ENCODE measurements at places on chromosomes 13 and 19.

DNA sequence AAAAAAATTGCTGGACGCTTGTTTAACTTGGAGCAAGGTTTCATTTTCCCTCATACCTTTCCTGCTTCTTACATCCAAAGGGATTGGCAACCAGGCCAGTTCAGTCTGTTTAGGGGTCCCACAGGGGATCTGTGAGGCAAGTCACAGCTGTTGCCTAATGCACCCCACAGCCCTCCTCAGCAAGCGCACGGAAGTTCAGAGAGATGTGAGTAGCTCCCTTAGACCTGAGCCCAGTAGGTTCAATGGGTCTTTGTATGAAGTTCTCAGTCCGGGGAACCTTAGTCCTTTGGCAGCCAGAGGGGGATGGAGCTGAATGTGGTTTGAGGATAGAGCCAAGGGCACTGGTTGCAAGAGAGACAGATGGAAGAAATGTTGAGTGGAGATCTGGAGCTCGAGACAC lies 13.0 kb downstream of the SAMD4B start:
- no peak for DNase-seq

- no peak for DNase-seq
Measured at GRCh38 chr19:34985249-34986022, 14.7 kb upstream of the GRAMD1A start.

- no peak for DNase-seq
Measured at GRCh38 chr19:39951686-39952085, 17.3 kb upstream of the FCGBP start.

DNA sequence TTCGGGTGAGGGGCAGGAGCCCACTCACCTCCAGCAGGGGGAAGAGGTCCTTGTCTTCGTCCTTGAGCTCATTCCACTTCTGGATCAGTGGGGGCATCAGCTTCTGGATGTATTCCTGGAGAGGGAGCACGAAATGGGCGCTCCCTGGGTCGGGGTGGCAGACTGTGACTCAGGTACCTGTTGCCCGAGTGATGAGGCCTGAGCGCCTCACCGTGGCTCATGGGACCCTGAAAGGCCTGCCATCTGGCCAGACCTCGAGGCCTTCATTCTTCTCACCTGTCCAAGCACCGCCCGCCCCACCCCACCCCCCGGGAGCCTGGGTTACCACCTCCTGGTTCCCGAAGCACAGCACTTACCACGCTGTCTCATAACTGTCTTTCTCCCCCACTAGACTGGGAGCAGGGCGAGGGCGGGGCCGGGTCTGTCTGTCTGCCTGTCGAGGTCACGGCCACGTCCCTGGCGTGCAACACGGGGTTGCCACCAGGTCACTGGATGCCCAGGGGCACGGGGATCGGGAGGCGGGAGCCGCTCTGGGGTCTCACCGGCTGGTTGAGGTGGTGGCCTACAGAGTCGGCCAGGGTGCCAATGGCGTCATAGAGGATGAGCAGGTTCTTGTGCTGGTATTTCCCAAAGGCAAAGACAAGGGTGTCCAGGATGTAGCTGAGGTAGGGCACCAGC lies 9.4 kb upstream of the FBXW9 start:
- DNase-seq = no peak

DNA sequence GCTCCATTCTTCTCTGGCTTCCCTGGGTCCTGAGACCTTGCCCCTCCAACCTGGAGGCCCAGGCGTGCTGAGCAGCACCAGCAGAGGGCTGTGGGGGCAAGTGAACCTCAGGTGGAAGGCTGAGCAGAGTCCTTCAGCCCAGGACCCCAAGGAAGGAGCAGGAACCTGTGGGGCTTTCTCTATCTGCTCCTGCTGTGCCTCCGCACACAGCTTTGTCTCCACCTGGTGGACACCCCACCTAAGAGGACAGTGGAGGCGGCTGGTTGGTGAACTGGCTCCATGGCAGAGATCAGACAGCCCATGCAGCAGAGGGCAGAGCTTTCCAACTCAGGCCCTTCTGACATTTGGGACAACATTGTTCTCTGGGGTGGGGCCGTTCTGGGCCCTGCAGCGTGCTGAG lies 19.7 kb downstream of the ZFR2 start:
- DNase-seq = peak; percentile 32

- no peak for DNase-seq
Measured at GRCh38 chr13:41746259-41746658, 214.7 kb downstream of the VWA8 start.

GRCh38 chr13:48487968-48488367 lies 44.9 kb downstream of the RCBTB2 start:
- no peak for DNase-seq

- DNase-seq = no peak
Measured at GRCh38 chr13:19993024-19993423, 34.5 kb downstream of the ZMYM2 start.

DNA sequence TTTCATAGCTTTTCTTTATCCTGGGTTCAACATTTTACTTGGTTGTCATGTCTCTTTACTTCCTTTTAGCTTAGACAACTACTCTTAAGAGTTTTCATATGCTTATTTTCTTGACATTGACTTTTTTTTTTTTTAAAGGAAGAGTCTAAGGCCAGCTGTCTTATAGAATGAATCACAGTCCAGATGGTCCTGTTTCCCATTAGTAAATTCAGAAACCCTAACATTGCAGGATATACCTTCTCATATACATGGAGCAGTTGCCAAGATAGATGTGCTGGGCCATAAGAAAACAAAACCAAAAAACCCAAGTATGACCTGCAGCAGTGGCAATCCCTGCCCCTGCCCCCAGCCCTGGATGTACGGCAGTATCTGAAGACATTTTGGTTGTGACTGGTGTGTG lies 72.8 kb downstream of the COG3 start:
- no peak for DNase-seq

DNA sequence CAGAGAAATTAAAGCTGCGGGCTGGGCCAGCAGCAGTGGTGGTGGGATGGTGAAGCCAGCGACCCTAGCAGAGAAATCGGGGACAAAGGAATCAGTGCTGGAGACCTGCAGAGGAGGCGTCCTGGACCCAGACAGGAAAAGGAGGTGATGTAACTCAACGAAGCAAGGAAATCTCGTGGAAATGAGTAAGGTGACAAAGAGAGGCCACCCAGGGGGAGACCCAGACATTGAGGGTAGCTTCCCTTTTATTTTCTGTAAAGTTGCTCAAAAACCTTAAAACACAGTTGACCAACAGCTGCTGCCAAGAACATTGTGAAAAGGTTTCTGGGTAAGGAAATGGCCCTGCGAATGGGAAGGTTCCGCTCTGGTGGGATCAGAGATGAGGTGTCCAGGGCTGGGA lies 13.3 kb upstream of the RETN start:
- DNase-seq = no peak

- DNase-seq = no peak
Measured at GRCh38 chr19:6825076-6825774, 52.7 kb downstream of the VAV1 start.

GRCh38 chr13:106352850-106353249 lies 182.6 kb downstream of the EFNB2 start:
- no peak for DNase-seq

DNA sequence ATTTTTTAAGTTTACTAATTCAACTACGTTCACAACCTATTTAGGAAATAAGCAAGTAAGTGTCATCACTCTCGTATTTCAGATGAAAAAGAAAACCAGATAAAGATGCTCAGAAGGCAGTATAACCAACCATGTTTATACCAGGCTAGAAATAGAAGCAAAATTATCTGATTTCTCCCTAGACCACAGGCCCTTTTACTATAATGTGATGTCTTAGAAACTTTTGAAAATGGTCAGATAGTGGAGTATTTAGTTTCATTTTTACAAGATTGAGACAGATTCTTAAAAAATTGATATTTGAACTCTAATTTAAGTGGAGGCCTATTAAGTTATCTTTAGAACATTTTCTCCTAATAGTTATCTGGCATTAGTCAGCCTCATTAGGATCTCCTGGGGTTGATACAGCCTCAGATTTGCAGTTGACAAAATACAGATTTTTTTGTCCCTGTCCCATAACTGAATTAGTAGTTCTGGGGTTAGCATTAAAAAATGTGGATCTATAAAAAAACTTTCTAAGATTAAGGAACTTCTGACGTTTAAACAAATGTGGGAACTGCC lies 818.7 kb upstream of the PCDH9 start:
- DNase-seq = no peak

- no peak for DNase-seq
Measured at GRCh38 chr13:97262058-97262457, 39.9 kb downstream of the MBNL2 start.

- no peak for DNase-seq
Measured at GRCh38 chr19:42132030-42132628, at the start of gene POU2F2. Gene POU2F2, minus strand, starts transcription at chr19:42132446. Its CDS starts 35 bp downstream, at chr19:42132411.

- DNase-seq = no peak
Measured at GRCh38 chr19:43469160-43469480, 3.7 kb upstream of the LYPD3 start.

DNA sequence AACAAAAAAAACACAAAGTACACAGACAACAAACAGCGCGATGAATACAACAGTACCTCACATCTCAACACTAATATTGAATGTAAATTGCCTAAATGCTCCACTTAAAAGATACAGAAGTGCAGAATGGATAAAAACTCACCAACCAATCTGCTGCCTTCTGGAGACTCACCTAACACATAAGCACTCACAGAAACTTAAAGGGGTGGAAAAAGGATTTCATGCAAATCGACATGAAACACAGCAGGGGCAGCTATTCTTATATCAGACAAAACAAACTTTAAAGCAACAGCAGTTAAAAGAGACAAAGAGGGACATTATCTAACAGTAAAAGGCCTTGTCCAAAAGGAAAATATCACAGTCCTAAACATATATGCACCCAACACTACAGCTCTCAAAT lies 209.5 kb downstream of the ABCC4 start:
- no peak for DNase-seq

- DNase-seq = no peak
Measured at GRCh38 chr19:31154021-31154420, 195.2 kb downstream of the TSHZ3 start.

DNA sequence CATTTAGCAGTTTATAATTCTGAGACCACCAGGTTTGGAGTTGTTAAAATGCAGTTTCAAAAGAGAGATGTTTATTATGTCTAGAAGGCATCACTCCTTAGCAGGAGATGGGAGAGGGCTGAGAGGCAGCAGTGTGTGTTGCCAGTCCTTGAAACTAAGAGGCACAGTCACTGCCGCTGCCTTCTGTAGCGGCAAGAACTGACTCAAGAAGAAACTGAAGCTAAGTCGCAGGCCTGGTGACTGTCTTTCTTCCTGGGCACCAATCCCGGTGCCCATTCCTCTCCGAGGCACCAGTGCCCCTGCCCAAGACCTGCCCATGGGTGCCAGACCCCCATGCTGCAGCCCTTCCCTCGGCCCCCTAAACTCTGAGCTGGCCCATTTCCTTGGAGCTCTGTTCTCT lies 20.1 kb downstream of the N4BP2L1 start:
- DNase-seq = no peak

GRCh38 chr19:7701049-7701653 lies 780 bp downstream of the FCER2 start:
- no peak for DNase-seq

- DNase-seq = no peak
Measured at GRCh38 chr13:94454906-94455305, 24.6 kb downstream of the DCT start.

DNA sequence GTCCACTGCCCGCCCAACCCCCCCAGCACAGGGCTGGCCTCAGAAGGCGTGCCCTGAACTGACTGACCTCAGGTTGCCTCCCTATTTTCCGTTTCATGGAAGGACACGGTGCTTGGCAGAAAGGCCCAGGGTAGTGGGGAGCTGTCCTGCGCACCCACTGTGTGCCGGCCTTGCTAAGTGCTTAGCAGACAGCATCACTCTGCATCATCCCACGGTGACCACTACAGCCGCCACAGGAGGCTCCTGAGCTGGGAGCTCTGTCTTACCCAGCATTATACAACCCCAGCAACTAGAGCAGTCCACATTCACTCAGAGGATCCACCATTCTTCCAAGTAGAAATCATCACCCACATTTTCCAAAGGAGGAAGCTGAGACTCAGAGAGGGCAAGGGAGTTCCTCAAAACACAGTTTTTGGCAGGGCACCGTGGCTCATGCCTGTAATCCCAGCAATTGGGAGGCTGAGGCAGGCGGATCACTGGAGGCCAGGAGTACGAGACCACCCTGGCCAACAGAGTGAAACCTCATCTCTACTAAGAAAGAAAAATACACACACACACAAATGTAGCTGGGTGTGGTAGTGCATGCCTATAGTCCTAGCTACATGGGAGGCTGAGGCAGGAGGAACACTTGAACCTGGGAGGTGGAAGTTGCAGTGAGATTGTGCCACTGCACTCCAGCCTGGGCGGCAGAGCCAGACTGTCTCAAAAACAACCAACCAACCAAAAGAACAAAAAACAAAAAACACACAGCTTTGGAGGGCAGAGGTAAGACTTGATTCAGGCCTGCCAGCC lies 1.6 kb downstream of the SBK2 start:
- no peak for DNase-seq

- no peak for DNase-seq
Measured at GRCh38 chr13:84946192-84946591, 853.0 kb downstream of the SLITRK6 start.

DNA sequence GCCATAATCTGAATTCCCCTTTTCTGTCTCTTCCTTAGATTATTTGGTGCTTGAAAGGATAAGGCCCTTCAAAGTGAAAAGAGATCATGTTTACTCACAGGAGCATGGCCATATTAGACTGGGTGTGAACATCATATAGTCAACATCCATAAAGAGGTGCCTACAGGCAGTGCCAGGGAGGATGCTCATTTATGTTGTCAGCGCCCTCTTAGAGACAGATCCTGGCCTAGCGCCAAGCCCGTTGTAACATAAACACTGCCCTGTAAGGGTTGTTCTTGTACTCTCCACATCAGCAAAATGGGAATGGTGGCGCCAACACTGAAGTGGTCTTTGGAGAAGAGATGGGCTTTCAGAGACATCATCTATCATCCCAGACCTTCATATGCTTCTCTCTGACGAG lies 16.1 kb downstream of the PCDH8 start:
- no peak for DNase-seq

- DNase-seq = no peak
Measured at GRCh38 chr19:14061751-14062557, at the start of gene PALM3. Gene PALM3, minus strand, starts transcription at chr19:14062076. Its CDS starts 96 bp downstream, at chr19:14061980.

- DNase-seq = no peak
Measured at GRCh38 chr19:3193256-3194105, 7.8 kb downstream of the NCLN start.

DNA sequence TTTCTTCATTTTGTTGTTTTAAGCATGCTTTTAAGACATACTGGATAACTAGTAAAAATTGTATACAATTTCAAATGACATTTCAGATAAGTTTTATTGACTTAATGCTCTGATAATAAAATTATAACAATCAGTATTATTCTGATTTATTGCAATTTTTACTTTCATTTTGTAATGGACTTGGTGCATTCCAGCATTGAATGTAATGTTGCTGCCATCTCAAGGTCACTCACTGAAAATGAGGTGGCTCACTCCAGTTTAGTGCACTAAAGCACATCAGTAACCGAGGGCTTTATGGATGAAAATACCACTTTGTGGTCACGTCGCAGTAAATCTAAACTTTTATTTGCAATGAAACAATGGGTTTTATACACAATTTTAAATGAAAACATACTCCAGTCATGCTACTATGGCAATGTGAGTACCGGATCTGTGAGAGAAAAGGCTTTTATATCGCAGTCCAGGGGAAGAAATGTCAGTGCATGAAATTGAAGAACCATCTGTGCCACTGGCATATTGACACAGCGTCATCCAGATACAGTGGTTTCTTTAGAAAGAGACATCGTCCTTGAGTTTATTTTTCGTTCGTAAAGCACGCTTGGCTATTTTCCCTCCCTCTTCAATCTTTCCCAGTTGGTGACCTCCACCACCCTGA lies 20.7 kb upstream of the ZNF507 start:
- no peak for DNase-seq

- DNase-seq = no peak
Measured at GRCh38 chr13:108266321-108266990, 3.1 kb upstream of the TNFSF13B start.

- DNase-seq = no peak
Measured at GRCh38 chr13:111948811-111949210, 118.1 kb upstream of the SOX1 start.
